ENCODE measurements at places on chromosomes 4 and X. TPM values are rescaled to one million over a fixed set of nuclear protein-coding genes. Genes with fewer than 3 reads are reported as not detected.
A peak's percentile ranks its signal among the peaks of the same experiment; 100 is the strongest.

DNA sequence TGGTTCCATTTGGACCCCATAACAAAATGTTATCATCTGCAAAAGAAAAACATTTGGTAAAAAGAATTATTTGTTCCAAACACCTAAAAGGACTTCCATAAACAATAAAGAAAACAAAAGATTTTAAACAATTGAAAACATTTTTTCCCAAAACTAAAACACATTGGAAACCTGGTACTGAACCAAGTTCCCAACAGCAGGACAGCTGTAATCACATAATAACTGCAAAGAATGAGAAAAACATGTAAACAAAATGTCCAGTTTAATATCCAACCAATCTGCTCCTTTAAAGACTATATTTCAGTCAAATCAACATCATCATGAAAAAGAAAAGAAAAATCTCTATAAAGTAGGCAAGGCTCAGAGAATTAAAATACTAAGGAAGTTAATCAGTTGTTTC is 36.3 kb downstream of the PRDM5 start:
- DNase-seq: no peak

GRCh38 chr4:77734928-77735327 is 84.2 kb downstream of the CNOT6L start:
- no peak for DNase-seq

- peak; percentile 86 for DNase-seq
Observed at GRCh38 chr4:51831133-51831532, 11.8 kb upstream of the DCUN1D4 start.

DNA sequence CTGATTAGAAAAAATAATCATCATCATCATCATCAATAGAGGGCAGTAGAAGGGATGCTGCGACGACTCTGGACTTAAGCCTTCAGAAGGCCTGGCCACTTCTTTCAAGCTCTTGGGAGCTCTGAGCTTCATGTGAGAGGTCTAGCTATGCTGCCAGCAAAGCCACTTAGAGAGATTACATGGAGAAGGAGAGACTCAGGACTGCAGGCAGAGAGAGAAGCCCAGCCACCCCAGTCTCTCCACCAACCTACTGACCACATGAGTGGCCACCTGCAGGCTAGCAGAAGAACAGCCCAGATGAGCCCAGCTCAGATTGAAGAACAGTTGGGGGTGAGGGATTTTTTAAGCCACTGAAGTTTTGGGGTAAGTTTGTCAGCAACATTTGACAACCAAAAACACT is 17.1 kb upstream of the TMEM150C start:
- DNase-seq: no peak

GRCh38 chr4:121776610-121777401 is 11.8 kb upstream of the SMIM43 start:
- no peak for DNase-seq

GRCh38 chr4:109648266-109648996 is 54.8 kb downstream of the CASP6 start:
- no peak for DNase-seq

- no peak for DNase-seq
Observed at GRCh38 chr4:80173841-80174240, 23.5 kb upstream of the PRDM8 start.

DNA sequence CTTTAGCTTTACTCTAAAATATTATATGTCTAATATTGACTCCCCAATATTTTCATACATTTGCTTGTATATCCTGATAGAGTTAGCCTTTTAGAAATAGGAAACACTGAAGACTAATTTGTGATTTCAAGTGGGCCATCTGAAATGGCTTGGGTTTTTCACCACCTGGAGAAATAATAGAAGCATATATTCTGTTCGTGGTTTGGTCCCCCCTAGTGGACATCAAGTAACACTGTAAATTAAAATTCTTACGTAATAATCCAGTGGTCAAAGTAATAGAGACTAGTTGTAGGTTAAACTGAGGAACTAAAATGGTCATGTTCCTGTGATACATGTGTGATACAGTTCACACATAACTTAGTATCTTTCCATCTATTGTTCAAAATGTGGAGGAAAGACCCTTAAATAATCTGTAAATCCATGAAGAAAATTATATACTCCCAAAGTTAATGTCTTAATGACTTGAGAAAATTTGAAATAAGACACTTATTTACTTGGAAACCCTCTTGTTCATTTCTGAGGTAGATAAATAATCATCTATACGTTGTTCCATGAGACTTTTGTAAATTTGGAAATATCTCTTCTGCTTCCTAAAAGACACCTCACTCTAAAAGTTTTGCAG is 79.8 kb upstream of the SMARCAD1 start:
- DNase-seq: no peak

- no peak for DNase-seq
Observed at GRCh38 chr4:180721356-180721755, 1521.8 kb upstream of the TENM3 start.

DNA sequence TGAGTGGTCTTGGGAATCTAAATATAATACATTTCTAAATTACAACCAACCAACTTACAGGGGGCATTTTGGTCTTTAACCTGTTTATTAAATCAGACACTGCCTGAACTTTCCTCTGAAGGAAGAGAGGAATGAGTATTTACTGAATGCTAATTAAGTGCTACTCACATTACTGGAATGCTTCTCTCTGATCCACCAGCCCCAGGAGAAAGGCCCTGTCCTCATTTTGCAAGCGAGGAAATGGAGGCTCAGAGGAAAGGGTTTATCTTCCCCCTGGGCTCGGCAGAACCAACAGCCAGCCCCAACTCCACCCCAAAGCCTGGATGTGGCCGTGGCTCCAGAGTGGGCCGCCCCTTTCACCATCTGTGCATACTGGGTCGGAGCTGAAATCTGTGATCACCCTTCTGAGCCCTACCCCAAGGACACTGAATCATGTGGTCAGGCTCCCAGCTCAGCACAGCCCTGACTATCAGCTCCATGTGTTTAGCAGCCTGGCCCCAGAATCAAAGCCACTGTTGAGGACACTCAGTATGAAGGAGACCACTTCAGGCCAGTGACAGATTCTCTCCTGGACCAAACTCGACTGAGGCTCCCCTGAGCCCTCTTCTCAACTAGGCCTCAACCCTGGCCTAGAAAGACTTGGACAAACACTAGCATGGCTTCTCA is 56.7 kb upstream of the ENPP6 start:
- no peak for DNase-seq

DNA sequence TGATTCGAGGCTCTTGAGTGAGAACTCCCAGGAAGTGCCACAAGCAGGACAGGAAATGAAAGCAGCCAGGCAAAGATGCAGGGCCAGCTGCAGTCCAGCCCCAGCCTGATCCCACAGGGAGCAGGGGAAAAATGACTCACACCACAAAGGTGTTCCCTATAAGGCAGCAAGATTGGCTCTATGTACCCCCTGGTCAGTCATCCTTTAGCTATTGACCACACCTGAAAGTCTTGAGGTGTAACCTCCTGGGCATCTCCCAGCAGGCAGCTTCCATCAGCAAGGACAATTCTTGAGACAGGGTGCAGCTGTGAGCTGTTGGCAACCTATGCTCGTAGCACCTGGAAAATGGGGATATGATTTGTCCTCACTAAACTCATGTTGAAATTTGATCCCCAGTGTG is 27.9 kb upstream of the EXOC1L start:
- DNase-seq: no peak

DNA sequence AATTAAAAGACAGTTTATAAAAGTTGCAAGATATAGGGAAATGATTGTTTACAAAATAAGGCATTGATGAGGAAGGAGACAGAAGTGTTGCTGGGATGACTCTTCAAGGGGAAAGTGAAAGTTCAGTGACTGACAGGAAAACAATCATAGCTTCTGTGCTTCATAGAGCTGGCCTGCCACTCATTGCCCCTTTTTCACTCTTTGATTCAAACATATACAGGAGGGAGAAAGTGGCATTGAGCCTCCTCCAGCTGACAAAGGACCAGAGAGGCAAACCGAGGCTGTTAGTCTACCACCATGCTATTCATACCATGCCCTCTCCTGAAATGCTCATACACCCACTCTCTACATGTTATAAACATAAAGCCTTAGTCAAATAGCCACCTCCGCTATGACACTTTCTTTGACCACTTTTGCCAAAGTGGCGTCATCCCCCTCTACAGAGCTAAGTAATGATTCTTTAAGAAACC is 79.2 kb upstream of the ATOH1 start:
- no peak for DNase-seq

DNA sequence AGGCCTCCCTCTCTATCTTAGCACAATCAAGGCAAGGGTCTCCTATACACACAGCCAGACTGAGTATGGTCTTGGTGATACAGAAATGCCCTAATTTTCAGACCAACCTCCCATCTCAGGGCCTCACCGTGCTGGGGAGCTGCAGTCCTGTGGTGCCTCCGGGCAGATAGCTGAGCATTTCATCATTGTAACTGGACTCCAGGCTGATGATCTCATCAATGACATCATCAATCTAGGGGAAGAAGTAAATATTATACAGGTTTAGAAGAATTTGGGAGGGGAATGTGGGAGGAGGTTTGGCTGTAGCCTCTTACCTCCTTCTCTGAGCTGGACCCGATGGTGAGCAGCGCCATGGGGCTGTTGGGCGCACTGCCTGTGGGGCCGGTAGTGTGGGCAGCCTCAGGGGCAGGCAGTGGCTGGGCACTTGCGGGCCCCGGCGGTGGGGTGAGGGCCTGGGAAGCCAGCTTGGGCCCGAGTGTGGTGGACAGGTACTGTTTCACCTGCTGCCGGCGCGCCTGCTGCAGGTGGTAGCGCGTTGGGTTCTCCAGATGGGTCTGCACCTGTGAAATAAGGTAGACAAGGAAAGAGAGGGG is 5.2 kb downstream of the TFE3 start:
- no peak for DNase-seq

GRCh38 chrX:129606918-129607317 is 47.8 kb downstream of the APLN start:
- peak; percentile 89 for DNase-seq

DNA sequence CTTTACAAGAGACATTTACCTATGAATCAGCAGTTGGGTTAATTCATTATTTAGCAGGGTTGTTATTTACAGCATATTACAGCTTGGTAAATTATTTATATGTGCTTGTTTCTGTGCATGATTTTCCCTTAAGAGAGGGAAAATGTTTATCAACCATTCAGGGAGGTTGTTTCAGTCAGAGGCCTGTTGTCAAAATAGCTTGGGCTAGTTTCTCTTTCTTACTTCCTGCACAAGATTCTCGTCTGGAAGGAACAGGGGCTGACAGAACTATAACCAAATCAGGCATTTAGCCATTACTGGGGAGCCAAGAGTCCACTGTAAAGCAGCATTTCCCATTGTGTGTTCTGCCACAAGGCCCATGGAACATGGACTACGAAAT is 135.8 kb downstream of the HS6ST2 start:
- no peak for DNase-seq

- DNase-seq: no peak
Observed at GRCh38 chr4:26839534-26839951, 21.1 kb upstream of the STIM2 start.

GRCh38 chr4:28562913-28563312 is 1702.3 kb downstream of the STIM2 start:
- DNase-seq: no peak

DNA sequence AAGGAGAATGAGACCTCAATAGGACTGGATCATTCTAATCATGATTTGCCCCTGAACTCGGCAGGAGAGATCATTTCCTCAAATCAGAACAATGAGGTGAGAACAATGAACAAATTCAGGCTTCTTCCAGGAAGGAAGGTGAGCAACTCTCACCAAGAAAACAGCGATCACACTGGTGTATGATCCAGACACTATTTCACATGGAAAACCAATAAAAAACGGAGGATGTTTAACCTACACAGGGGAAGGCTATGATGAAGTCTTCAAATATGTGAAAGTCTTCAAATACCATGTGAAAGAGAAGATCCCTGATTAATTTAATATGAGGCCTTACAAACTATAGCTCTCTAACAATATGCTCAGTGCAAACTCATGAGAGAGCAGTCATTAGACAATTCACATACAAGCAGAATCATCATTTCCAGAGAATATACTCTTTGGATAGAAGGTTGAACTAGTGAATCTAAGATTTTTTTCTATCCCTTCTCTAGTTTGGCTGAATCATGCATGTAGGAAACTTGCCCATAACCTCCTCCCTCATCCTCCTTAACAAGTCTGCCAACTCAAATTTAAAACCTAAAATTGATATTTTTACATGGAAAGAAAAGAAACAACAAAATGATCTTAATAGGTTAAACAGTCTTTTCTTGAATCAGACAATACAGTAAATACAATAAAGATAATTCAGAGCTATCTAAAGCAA is 122.5 kb downstream of the ADAMTS3 start:
- no peak for DNase-seq

GRCh38 chr4:98951710-98952109 is 22.8 kb upstream of the EIF4E start:
- no peak for DNase-seq

DNA sequence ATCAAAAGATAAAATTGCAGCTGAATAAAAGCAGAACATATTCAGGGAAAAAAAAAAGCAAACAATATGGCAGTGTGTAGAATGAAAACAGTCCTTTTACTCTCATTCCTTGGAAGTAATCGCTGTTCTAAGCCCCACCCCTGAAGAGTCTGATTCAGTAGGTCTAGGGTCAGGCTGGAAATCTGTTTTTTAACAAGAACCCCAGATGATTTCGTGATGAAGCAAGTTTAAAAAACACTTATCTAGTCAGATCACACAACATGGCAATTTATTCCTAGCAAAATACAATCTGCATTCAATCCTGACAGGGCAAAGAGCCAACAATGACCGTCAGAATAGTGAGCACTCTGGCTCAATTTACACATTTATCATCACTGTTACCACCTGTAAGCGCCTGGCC is 16.1 kb downstream of the FAM120C start:
- no peak for DNase-seq

- no peak for DNase-seq
Observed at GRCh38 chrX:109372291-109372690, 109.6 kb downstream of the GUCY2F start.

- no peak for DNase-seq
Observed at GRCh38 chrX:15242899-15243555, 26.9 kb downstream of the ASB9 start.

- no peak for DNase-seq
Observed at GRCh38 chrX:27599928-27600327, 9.8 kb downstream of the DCAF8L2 start.

DNA sequence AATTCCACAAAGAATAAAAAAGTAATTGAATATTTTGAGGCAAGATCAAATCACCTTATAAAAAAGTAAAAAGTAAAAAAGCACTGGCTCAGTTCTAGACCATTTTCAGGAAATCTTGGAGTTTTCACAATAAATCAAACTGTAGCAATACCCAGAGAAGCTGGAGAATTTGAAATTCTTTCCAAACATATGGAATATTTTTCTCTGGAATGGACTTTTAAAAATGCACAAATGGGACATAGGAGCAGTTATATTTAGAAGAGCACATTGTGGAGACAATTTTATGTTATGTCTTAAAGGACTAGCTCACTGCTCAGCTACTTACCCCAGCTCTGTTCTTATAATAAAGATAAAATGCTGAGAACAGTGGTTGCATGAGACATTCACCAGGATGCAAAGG is 211.9 kb upstream of the KIT start:
- DNase-seq: no peak

GRCh38 chr4:10034612-10035104 is 13.4 kb upstream of the SLC2A9 start:
- DNase-seq: no peak

- DNase-seq: no peak
Observed at GRCh38 chr4:102405821-102406401, 60.6 kb upstream of the SLC39A8 start.

The VEGFC gene
- 1.4 TPM for total RNA-seq

The SHROOM2 gene
- total RNA-seq: 8.6 TPM

The SULT1E1 gene
- 29.1 TPM for total RNA-seq

The EMD gene
- total RNA-seq: 56.3 TPM

The LONRF3 gene
- total RNA-seq: 2.3 TPM

The FGG gene
- not detected for total RNA-seq

The NXF2 gene
- not detected for total RNA-seq

The MPC1L gene
- not detected for total RNA-seq

The MAGEA4 gene
- not detected for total RNA-seq

The RTL9 gene
- not detected for total RNA-seq

The TECRL gene
- total RNA-seq: not detected

The NUP62CL gene
- 1.6 TPM for total RNA-seq

Data from lower leg skin (tissue), 4 donors.